T-helper 17 cell (primary cell): ENCODE measurements at places on chromosomes 1 and 21. TPM values are rescaled to one million over a fixed set of nuclear protein-coding genes. Genes with fewer than 3 reads are reported as not detected.

DNA sequence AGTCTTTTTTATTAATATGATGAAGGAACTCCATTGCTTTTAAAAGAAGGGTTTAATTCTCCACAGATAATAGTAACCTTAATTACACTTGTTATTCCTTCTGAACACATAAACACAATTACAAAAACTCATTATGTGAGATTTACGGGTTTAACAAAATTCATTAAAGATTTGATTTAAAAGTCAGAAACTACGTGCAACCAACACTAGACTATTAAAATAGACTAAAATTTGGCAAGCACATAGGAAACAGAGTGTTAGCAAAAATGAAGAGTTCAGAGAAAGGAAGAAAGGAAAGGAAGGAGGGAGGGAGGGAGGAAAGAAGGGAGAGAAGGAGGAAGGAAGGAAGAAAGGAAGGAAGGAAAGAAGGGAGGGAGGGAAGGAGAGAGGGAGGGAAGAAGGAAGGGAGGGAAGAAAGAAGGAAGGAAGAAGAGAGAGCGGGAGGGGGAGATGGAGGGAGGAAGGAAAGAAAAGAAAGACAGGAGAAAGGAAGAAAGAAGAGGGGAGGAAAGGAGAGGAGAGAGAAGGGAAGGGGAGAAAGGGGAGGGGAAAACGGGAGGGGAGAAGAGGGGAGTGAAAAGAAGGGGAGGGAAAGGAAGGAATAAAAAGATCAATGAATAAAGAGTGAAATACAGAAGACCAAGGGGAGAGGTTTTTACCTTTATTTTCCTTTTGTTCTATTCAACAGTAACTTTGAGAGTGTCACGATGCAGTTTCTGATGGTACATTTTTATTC, 123.4 kb upstream of the LYPLAL1 start:
- no peak overlapping the region for H3K27ac ChIP-seq
- no peaks in the 10 kb centered on the region for H3K36me3 ChIP-seq
- no peaks in the 10 kb centered on the region for H3K27me3 ChIP-seq

- peaks cover 27% of the 10 kb centered on the region for H3K27me3 ChIP-seq
- no peak overlapping the region for H3K4me3 ChIP-seq
- H3K36me3 ChIP-seq: no peaks in the 10 kb centered on the region
- H3K4me1 ChIP-seq: no peaks in the 10 kb centered on the region
- DNase-seq: no peak
- H3K27ac ChIP-seq: no peak overlapping the region
These were observed 9.5 kb downstream of the EPHA8 start for GRCh38 chr1:22572818-22573217.

DNA sequence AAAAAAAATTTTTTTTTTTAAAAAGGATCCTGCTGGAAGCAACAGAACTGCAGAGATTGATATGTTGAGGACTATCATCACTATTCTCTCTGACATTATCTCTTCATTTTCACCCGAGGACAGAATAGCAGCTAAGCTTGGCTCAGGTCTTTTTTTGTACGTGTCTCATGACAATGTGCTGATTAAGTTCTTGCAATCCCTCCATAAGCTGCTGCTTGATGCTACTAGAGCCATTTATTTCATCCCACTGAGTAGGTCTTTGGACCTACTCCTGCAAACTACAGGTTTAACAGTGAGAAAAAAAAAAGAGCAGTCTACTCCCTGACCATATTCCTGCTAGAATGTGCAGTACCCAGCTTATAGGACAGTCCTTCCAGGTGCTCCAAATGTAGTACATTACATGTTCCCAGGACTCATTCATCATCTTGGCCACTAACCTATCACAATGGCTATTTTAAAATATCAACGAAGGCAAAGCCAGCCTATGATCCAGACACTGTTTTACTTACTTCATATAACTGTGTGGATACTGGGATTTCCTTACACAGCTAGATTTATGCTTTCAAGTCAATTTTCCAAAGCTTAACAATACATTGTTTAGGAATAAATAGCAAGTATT, 54.1 kb downstream of the ARHGAP29 start:
- no peak overlapping the region for H3K27ac ChIP-seq
- peaks cover 47% of the 10 kb centered on the region for H3K27me3 ChIP-seq
- no peak overlapping the region for H3K4me3 ChIP-seq
- H3K36me3 ChIP-seq: no peaks in the 10 kb centered on the region
- H3K4me1 ChIP-seq: no peaks in the 10 kb centered on the region

MYCL gene
- total RNA-seq: 1.2 TPM

GRCh38 chr1:151008244-151009205, at the start of gene PRUNE1:
TSS of gene PRUNE1 (plus strand) at chr1:151008449. CDS start at chr1:151008633, 184 bp downstream.
- peaks cover 53% of the 10 kb centered on the region for H3K4me1 ChIP-seq
- no peaks in the 10 kb centered on the region for H3K36me3 ChIP-seq
- no peaks in the 10 kb centered on the region for H3K27me3 ChIP-seq
- peak; percentile 97 for DNase-seq
- H3K4me3 ChIP-seq: peak within 1 kb of the TSS; percentile 98
- H3K27ac ChIP-seq: peak within 1 kb of the TSS; percentile 99

DNA sequence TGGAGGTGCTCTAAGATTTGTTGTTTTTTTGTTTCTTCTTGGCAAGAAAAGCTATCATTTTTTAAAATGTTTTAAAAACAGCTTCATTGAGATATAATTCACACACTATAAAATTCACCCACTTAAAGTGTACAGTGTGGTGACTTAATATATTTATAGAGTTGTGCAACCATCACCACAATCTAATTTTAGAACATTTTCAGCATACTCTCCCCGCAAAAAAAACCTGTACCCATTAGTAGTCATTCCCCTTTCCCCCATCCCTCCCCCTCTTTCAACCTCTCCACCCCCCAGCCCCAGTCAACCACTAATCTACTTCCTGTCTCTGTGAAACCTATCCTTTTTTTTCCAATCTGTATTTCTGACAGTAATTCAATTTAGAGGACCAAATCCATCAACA, 30.6 kb downstream of the ZC3H11B start:
- DNase-seq: no peak
- no peak overlapping the region for H3K27ac ChIP-seq
- no peaks in the 10 kb centered on the region for H3K27me3 ChIP-seq
- no peak overlapping the region for H3K4me3 ChIP-seq
- no peaks in the 10 kb centered on the region for H3K36me3 ChIP-seq

CTSE gene
- total RNA-seq: not detected

CD247 gene
- 265 TPM for total RNA-seq

RPTN gene
- not detected for total RNA-seq

DNA sequence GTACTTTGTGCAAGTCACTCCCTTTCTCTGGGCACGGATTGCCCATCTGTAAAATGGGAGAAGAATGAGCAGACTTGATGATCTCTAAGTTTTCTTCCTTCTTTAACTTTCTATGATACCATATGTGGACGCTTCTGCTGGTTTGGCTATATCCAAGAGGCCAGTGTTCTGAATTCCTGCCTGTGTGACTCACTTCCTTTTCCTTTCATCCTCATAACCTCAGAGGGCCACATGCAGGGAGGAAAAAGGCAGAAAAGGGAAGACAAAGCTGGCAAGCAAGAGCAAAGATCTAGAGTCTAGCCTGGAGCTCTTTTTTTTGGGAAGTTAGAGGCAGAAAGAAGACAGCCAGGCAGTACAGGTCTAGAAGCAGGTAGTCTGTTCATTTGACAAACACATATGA, 151.2 kb downstream of the OMA1 start:
- no peak overlapping the region for H3K27ac ChIP-seq
- no peaks in the 10 kb centered on the region for H3K36me3 ChIP-seq
- no peak overlapping the region for H3K4me3 ChIP-seq
- DNase-seq: no peak
- no peaks in the 10 kb centered on the region for H3K4me1 ChIP-seq

MYBPH gene
- total RNA-seq: not detected

GRCh38 chr1:86335916-86336315, 60.2 kb downstream of the ODF2L start:
- DNase-seq: no peak
- no peaks in the 10 kb centered on the region for H3K4me1 ChIP-seq
- no peak overlapping the region for H3K27ac ChIP-seq
- H3K4me3 ChIP-seq: no peak overlapping the region
- H3K36me3 ChIP-seq: no peaks in the 10 kb centered on the region

DNA sequence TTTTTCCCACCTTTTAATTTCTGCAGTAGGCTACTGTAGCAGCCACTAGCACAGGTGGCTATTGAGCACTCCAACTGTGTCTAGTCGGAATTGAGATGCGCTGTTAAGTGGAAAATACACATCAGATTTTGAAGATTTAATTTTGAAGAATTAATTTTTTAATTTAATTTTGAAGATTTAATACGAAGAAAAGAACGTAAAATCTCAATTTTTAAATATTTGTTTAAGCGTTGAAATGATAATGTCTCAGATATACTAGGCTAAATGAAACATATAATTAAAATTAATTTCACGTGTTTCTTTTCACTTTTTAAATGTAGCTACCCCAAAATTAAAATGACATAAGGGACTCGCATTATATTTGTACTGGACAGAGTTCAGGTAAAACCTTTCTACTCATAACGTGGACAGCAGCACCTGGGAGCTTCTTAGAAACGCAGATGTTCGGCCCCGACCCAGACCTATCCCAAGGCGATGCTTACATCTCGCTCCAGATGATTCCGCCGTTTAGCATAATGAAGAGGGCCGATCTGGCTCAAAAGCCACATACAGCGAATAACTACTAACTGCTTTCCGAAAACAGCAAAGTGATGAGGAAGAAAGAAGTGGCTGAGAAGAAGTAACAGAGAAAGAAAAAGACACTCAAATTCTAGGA, 717 bp downstream of the CRYZL1 start:
- no peaks in the 10 kb centered on the region for H3K36me3 ChIP-seq
- H3K27me3 ChIP-seq: peaks cover 8% of the 10 kb centered on the region
- peak overlapping the region; percentile 97 for H3K27ac ChIP-seq

DNA sequence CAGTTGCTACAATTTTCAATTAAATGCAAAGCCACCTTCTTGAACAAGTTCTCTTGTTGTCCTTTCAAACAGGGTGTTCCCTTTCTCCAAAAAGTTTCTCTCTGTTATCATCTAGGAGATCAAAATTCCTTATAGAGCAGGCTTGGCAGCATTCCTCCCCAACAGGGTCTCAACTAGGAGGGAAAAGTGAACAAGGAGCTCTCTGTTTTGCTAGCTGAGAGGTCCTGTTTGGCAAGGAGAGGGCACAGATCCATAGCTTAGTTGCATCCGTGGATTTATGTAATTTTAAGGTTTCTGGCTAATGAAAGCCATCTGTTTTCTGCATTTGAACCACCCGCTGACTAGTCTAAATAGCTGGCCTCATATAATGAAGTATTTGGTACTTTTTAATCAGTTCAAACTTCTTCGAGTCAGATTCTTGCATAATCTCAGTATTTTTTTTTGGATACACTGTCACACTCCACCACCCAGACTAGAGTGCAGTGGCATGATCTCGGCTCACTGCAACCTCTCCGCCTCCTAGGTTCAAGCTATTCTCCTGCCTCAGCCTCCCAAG, 54.0 kb downstream of the APP start:
- peak overlapping the region; percentile 53 for H3K27ac ChIP-seq
- H3K4me3 ChIP-seq: no peak overlapping the region
- H3K36me3 ChIP-seq: no peaks in the 10 kb centered on the region
- no peak for DNase-seq
- peaks cover 5% of the 10 kb centered on the region for H3K4me1 ChIP-seq
- H3K27me3 ChIP-seq: no peaks in the 10 kb centered on the region

DNA sequence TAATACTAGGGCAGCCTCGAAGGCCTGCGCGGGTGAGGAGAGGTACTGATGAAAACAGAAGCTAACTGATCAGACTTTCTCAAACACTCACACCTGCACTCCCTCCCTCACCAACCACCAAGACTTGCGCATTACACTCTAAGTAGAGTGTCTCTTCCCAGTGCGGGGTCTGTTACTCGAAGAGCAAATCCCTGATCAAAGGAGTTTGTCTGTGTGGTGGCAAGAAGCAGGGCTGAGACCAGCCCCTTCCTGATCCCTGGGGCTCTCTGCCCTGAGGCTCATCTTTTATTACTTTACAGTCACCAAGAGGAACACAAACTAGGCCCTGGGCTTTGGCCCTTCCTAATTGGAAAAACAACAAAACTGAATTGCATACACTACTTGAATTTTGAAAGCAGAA, 19.5 kb upstream of the TSNAX start:
- H3K27me3 ChIP-seq: peaks cover 20% of the 10 kb centered on the region
- no peak for DNase-seq
- H3K4me3 ChIP-seq: no peak overlapping the region
- peaks cover 3% of the 10 kb centered on the region for H3K36me3 ChIP-seq

GRCh38 chr1:153790966-153791647, 15.9 kb downstream of the SLC27A3 start:
- no peak for DNase-seq
- peaks cover 15% of the 10 kb centered on the region for H3K27me3 ChIP-seq
- H3K36me3 ChIP-seq: no peaks in the 10 kb centered on the region
- H3K27ac ChIP-seq: peak overlapping the region; percentile 43

DNA sequence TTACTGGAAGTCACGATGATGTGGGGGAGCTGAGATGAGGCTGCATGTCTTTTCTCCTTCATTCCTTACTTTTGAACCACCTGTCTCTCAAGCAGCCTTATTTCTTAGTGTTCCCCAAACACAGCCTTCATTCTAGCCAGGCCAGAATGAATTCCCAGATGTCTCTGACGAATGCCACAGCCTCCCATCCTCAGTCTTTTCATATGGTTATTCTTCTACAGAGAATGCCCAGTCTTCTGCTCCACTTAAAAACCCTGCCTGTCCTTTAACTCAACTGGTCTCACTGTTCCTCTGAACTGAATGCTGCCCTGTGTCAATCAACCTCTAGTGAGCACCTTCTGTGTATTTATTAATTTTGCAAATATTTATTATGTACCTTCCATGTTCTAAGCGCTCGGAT, 156.2 kb downstream of the PLA2G4A start:
- no peaks in the 10 kb centered on the region for H3K36me3 ChIP-seq
- H3K27ac ChIP-seq: no peak overlapping the region
- peaks cover 5% of the 10 kb centered on the region for H3K4me1 ChIP-seq
- DNase-seq: no peak
- H3K27me3 ChIP-seq: peaks cover 35% of the 10 kb centered on the region
- H3K4me3 ChIP-seq: no peak overlapping the region

- no peak for DNase-seq
- no peak overlapping the region for H3K4me3 ChIP-seq
- H3K27me3 ChIP-seq: no peaks in the 10 kb centered on the region
- no peak overlapping the region for H3K27ac ChIP-seq
- peaks cover 3% of the 10 kb centered on the region for H3K36me3 ChIP-seq
These were observed 209.5 kb downstream of the APP start for GRCh38 chr21:25961042-25961441.

DNA sequence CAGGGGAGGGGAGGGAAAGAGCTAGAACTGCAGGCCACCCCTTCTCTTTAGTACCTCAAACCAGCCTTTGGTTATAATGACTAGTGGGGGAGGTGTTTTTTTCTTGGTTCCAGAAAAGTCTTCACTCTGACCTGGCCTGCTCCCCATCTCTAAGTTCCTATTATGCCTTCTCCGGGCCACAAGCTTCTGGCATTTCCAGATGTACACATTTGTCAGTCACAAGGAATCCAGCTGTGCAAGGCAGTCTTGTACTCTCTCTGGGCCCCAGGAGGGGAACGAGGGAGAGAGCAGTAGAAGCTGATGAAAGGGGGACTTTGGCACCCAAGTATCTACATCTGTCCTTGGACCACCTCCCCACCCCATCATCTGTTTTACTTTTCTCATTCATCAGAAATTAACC, 2.7 kb upstream of the FALEC start:
- no peak overlapping the region for H3K27ac ChIP-seq
- no peaks in the 10 kb centered on the region for H3K27me3 ChIP-seq
- peaks cover 2% of the 10 kb centered on the region for H3K36me3 ChIP-seq
- no peak for DNase-seq
- no peak overlapping the region for H3K4me3 ChIP-seq
- H3K4me1 ChIP-seq: peaks cover 11% of the 10 kb centered on the region

- no peak overlapping the region for H3K27ac ChIP-seq
- H3K4me1 ChIP-seq: no peaks in the 10 kb centered on the region
- H3K36me3 ChIP-seq: peaks cover 2% of the 10 kb centered on the region
- H3K27me3 ChIP-seq: peaks cover 9% of the 10 kb centered on the region
- H3K4me3 ChIP-seq: no peak overlapping the region
These were observed 38.6 kb downstream of the ITSN1 start for GRCh38 chr21:33680870-33681269.
